Psoas muscle (tissue), 8 donors: ENCODE measurements at places on chromosomes 5 and 9.

DNA sequence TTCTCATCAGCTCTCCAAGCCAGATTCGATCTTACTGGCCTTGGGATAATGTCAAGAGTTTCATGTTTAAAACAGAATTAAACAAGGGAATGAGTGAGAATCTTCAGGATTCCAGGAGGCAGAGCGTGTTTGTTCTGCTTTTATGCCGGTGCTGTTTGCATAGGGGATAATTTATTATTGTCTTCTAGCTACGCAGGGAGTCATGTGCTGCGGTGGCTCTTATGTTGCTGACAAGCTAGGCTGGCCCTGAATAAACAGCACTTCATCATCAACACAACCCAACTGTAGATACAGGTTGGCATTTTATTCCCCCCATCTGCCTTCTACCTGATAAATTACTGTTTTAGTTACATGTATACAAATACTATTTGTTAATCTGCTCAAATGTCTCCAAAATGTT, 47.1 kb upstream of the PCA3 start:
- no peak overlapping the region for H3K27ac ChIP-seq
- H3K4me1 ChIP-seq, result no peaks in the 10 kb centered on the region
- no peak for DNase-seq

- H3K27ac ChIP-seq, result no peak overlapping the region
- H3K27me3 ChIP-seq, result no peaks in the 10 kb centered on the region
- H3K4me3 ChIP-seq, result no peak overlapping the region
- H3K36me3 ChIP-seq, result no peaks in the 10 kb centered on the region
- no peaks in the 10 kb centered on the region for H3K4me1 ChIP-seq
Observed at GRCh38 chr5:153618307-153618706, 127.8 kb downstream of the GRIA1 start.

GRCh38 chr5:34900652-34901051, 14.7 kb downstream of the RAD1 start:
- no peak for DNase-seq
- H3K36me3 ChIP-seq, result peaks cover 41% of the 10 kb centered on the region

DNA sequence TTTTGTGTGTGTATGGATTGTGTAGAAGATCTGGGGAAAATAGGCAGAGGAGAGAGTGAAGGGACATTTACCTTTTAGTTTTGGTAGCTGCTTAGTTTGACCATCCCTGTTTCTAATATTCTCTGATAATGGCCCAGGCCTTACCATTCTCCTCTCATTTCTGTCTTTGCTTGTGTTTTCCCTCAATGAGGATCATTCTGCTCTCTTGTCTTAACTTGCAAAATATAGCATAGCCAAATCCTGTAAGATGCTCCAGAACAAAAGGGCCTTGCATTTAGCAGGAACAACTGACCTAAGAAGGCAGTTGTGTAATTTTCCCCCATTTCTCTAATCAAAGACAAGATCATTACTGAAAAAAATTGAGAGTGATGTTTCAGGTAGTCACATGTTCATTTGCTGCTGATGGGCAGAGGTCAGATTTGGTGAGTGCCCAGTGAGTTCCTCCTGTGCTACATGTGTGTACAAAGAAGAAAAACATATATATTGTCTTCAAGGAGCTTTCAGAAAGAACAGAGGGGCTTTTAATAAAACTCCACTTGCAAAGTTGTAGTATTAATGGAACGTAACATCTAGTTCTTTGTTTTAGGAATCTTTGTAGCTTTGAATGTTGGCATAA, 139.5 kb downstream of the KDM4C start:
- DNase-seq, result no peak
- no peaks in the 10 kb centered on the region for H3K36me3 ChIP-seq
- H3K4me1 ChIP-seq, result no peaks in the 10 kb centered on the region

- no peak for DNase-seq
- no peaks in the 10 kb centered on the region for H3K27me3 ChIP-seq
- no peak overlapping the region for H3K4me3 ChIP-seq
Observed at GRCh38 chr9:84710701-84711397, 41.3 kb downstream of the NTRK2 start.

DNA sequence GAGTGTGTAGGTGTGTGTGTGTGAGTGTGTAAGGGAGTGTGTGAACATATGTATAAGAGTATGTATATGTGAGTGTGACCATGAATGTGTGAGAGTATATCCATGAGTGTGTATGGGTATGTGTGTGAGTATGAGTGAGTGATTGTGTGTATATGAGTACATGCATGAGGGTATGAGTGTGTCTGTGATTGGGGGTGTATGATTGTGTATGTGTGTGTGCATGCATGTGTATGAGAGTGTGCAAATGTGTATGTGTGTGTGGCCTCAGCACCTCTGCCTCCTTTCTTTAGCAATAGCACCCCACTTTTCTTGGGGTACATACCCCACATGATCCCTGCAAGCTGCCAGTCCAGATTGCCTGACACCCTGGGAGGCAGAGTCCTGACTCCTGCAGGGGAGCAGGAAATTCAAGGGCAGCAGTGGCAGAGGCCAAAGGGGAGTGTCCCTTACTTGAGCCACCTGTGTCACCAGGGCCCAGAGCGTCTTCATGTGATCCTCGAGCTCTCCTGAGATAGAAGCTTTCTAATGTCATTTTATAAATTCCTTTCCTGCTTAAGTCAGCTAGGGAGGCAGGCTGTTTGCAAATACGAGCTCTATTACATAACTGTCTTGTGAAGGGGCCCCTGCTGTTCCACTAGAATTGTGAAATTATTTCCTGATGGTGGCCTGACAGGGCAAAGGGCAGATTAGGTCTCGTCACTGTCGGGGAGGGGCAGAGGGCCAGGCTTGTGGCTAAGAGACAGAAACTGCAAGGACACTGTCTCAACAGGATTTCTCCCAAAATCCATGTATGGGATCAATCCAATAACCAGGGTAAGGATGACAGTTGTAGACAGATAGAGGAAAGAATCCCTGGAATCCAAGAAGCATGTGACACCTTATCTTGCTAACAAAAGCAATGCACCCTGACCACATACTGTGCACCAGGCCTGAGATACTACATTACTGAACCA, 389.1 kb downstream of the GADD45G start:
- H3K27ac ChIP-seq, result peak overlapping the region; percentile 28
- H3K4me3 ChIP-seq, result no peak overlapping the region
- peaks cover 10% of the 10 kb centered on the region for H3K4me1 ChIP-seq
- H3K36me3 ChIP-seq, result no peaks in the 10 kb centered on the region

GRCh38 chr9:134328841-134329575, 2.8 kb downstream of the RXRA start:
- peak overlapping the region; percentile 97 for H3K27ac ChIP-seq
- H3K4me3 ChIP-seq, result peak overlapping the region; percentile 92
- no peaks in the 10 kb centered on the region for H3K36me3 ChIP-seq

DNA sequence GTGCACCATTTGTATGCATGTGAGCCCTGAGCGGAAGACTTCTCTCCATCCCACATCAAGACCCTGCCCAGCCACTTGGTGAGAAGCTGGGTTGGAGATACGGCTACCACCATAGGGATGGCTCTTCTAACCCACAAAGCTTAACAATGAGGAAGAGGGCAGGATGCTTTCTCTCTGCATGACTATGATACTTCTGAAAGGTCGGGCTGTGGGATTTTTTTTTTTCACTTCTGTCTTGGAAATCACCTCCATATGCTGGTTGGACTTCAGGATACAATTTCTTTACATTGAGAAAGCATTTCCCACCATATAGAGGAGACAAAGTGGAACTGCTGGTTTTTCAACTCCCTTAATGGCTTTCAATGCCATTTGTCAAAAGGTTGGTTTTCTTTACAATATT, 30.5 kb downstream of the ZNF366 start:
- no peak overlapping the region for H3K4me3 ChIP-seq
- H3K4me1 ChIP-seq, result peaks cover 15% of the 10 kb centered on the region
- no peak overlapping the region for H3K27ac ChIP-seq
- no peak for DNase-seq

DNA sequence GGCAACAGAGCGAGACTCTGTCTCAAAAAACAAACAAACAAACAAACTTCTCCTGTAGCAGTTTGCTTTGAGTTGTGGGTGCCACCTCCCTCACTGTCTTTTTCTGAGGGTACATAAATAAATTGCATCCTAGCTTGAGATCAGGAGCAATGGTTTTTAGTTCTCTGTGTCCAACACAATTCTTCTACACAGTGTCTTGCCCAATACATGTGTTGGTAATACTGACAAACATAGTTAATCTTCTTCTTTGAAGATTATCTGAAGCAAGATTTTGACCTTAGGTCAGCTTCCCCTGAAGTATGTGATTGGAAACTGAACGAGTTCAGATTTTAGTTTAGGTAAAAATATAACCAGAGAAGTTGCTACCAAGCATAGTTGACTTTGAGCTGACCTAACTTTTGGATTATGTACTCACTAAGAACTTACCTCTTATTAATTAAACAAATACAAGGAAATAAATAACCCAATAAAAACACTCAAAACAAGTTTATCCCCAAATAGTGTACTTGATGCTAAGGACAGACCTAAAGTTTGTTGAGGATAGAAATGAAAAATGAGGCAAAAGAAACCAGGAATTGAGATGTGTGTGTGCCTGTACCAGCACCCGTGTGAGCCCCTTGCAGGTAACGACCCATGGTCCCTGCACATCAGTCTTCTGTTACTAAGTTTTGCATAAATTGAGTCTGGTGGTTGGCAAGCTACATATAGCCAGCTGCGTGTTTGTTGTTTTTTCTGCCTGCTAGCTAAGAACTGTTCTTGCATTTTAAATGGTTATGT, 16.2 kb downstream of the TJP2 start:
- H3K27ac ChIP-seq, result no peak overlapping the region
- no peak for DNase-seq
- H3K27me3 ChIP-seq, result no peaks in the 10 kb centered on the region
- no peaks in the 10 kb centered on the region for H3K36me3 ChIP-seq
- no peak overlapping the region for H3K4me3 ChIP-seq

GRCh38 chr5:19342942-19343341, 645.1 kb downstream of the CDH18 start:
- H3K4me1 ChIP-seq, result no peaks in the 10 kb centered on the region
- no peak overlapping the region for H3K4me3 ChIP-seq

- H3K27me3 ChIP-seq, result no peaks in the 10 kb centered on the region
- H3K36me3 ChIP-seq, result peaks cover 6% of the 10 kb centered on the region
- peak overlapping the region; percentile 86 for H3K27ac ChIP-seq
- peak overlapping the region; percentile 45 for H3K4me3 ChIP-seq
- peaks cover 25% of the 10 kb centered on the region for H3K4me1 ChIP-seq
Observed at GRCh38 chr9:121326130-121326838, 43.8 kb downstream of the STOM start.

GRCh38 chr9:3842839-3843238, 317.0 kb upstream of the RFX3 start:
- H3K4me1 ChIP-seq, result no peaks in the 10 kb centered on the region
- H3K27ac ChIP-seq, result no peak overlapping the region
- H3K27me3 ChIP-seq, result no peaks in the 10 kb centered on the region
- no peaks in the 10 kb centered on the region for H3K36me3 ChIP-seq

- H3K4me1 ChIP-seq, result no peaks in the 10 kb centered on the region
- no peaks in the 10 kb centered on the region for H3K27me3 ChIP-seq
- H3K4me3 ChIP-seq, result no peak overlapping the region
- no peak overlapping the region for H3K27ac ChIP-seq
- no peak for DNase-seq
Observed at GRCh38 chr9:138076650-138077009, 199.0 kb downstream of the CACNA1B start.

DNA sequence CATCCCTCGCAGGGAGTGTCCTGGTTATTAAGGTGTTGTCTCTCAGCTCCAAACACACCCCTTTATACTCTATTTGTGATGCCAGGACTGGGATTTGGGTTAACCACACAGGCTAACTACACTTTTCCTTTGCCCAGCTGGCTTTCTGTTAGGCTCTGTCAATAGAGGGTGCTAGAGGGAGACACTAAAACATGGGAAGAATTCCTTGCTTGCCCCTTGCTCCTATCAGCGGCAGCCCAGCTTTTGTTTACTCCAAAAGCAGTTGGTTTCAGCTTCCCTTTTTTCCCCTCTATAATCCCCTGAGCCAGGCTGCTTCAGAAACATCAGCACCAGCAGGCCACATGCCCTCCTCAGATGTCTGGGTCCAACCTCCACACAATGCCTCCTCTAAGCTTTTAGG, 297.1 kb downstream of the KCTD16 start:
- no peak overlapping the region for H3K4me3 ChIP-seq
- DNase-seq, result peak; percentile 39
- H3K27ac ChIP-seq, result no peak overlapping the region
- H3K36me3 ChIP-seq, result no peaks in the 10 kb centered on the region
- H3K27me3 ChIP-seq, result no peaks in the 10 kb centered on the region

GRCh38 chr9:123642291-123643278, 286.6 kb downstream of the CRB2 start:
- no peaks in the 10 kb centered on the region for H3K36me3 ChIP-seq
- H3K4me1 ChIP-seq, result no peaks in the 10 kb centered on the region
- no peak overlapping the region for H3K27ac ChIP-seq

- H3K4me3 ChIP-seq, result no peak overlapping the region
- no peak overlapping the region for H3K27ac ChIP-seq
- H3K36me3 ChIP-seq, result no peaks in the 10 kb centered on the region
- DNase-seq, result no peak
Observed at GRCh38 chr5:6000867-6001266, 377.5 kb downstream of the MED10 start.

GRCh38 chr9:108197899-108198298, 657.9 kb downstream of the ACTL7B start:
- DNase-seq, result no peak
- H3K36me3 ChIP-seq, result no peaks in the 10 kb centered on the region
- H3K27ac ChIP-seq, result no peak overlapping the region
- no peaks in the 10 kb centered on the region for H3K4me1 ChIP-seq

DNA sequence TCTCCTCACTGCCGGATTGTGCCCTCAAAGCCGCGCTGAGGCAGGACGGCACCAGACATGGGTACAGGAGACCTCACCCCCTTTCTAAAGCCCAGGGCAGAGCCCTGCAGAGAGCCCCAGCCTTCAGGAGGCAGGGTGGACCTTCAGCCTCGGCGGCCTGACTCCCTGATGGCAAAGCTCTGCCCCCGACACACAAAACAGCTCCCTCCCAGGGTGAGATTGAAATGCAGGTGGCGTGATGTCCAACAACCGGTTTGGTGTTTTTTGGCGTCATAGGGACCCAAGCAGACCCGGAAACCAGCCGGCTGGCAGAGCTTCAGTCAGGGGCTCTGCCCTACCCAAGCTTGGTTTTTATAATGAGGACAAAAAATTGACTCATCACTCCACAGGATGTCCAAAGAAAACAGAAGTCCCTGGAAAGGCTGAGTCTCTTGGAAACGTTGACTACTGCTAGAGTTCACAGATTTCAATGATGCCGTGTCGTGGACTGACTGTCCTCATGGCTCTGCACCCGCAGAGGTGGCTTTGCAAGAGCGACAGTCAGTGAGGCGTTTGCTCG, 275.2 kb upstream of the IRX1 start:
- no peak overlapping the region for H3K27ac ChIP-seq
- no peaks in the 10 kb centered on the region for H3K27me3 ChIP-seq
- H3K4me1 ChIP-seq, result no peaks in the 10 kb centered on the region

- no peaks in the 10 kb centered on the region for H3K36me3 ChIP-seq
- H3K27me3 ChIP-seq, result no peaks in the 10 kb centered on the region
- no peak overlapping the region for H3K27ac ChIP-seq
- no peak overlapping the region for H3K4me3 ChIP-seq
- DNase-seq, result no peak
Observed at GRCh38 chr9:87428659-87429058, 69.0 kb upstream of the DAPK1 start.

GRCh38 chr5:163894645-163895044, 389.2 kb downstream of the MAT2B start:
- H3K27me3 ChIP-seq, result no peaks in the 10 kb centered on the region
- H3K4me1 ChIP-seq, result no peaks in the 10 kb centered on the region
- no peak overlapping the region for H3K4me3 ChIP-seq
- H3K27ac ChIP-seq, result no peak overlapping the region

- H3K4me1 ChIP-seq, result no peaks in the 10 kb centered on the region
- H3K36me3 ChIP-seq, result no peaks in the 10 kb centered on the region
- no peak overlapping the region for H3K4me3 ChIP-seq
- H3K27ac ChIP-seq, result no peak overlapping the region
- no peak for DNase-seq
- H3K27me3 ChIP-seq, result no peaks in the 10 kb centered on the region
Observed at GRCh38 chr5:77329664-77330430, 119.4 kb downstream of the PDE8B start.
